ENCODE measurements at places on chromosomes 11 and 22.

- DNase-seq: no peak
These were observed 62.8 kb downstream of the PPFIA1 start for GRCh38 chr11:70333261-70333660.

DNA sequence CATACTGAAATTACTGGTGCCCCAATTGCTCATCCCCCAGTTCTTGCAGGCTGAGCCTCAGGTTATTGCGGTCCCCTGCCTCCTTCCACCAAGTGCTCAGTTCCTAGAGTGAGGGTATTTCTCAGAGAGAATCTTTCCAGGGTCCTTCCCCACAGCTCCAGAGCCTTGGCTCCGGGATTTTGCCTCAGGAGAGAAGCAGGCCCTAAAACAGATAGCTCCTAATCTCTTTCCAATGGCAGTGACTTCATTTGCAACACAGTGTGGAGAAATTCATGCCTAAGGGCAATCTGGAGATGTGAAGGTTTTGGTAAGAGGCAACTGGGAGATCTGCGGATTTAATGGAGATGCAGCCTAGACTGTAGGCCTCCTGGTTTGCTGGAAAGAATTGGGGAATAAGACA is 2.9 kb downstream of the NF2 start:
- no peak for DNase-seq

DNA sequence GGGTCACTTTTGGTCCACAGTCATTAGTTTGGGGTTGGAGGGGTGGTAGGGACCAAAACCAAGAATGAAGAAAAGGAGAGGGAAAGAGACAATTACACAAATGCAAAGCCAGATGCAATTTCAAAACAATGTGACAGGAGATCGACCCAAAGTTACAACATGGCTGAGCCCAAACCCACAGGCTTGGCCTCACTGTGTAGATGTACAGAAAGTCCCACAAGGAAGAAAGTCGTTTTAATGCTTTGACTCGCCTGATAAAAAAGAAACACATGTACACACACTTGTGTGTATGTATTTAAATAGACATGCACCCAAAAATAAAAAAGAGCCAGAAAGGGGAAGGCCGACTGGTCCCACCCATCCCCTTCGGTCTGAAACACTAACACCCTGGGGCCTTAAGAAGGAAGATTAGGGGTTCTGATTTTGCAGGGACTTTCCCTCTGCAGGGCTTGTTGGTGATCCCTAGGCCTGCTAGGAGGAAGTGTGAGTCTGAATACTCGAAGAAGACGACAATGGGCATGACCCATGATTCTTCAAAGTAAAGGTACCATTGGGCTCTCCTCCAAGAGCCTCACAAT is 104.1 kb downstream of the ETS1 start:
- no peak for DNase-seq

GRCh38 chr11:86523738-86524619 is 148.4 kb downstream of the ME3 start:
- DNase-seq: no peak

DNA sequence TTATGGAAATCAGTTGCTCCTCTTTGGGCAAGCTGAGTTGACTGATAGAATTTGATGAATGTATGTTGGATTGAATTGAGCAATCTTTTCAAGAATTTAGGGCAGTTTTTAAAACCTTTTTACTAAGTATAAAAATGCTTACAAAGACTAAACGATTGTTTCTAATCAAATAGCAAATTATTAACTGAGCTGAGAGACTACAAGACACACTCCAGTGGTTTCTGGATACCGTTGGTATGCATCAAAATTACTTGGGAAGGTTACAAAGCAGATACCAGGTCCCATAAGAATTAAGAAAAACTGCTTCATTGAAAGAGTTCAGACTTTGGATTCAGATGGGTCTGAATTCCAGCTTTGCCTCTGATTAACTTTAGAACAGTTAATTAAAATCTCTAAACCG is 721.4 kb downstream of the FAM181B start:
- no peak for DNase-seq

GRCh38 chr11:679271-680207 is 15.5 kb downstream of the DEAF1 start:
- DNase-seq: no peak
